ENCODE measurements at places on chromosomes 7 and 10.

DNA sequence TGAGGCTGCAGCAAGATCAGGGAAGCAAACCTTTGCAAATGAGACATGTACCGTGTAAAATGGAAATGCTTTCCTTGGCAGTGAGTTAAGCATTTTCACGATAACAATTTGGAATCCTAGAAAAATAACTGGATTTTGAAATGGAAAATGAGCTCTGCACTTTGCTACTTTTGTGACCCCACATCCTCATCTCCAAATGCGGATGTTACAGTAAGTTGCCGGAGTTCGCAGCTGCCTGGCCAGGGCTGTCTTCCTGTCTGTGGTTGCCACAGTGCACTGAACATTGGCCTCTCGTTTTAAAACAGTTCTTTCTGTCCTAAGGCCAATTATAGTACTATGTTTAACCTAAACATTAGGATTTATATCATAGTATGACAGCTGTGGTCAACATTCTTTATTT, 136.2 kb upstream of the FZD8 start:
- no peak for DNase-seq

- no peak for DNase-seq
Measured at GRCh38 chr10:94858005-94858404, 80.5 kb upstream of the CYP2C9 start.

GRCh38 chr7:150629347-150629746, 2.8 kb downstream of the GIMAP6 start:
- no peak for DNase-seq

DNA sequence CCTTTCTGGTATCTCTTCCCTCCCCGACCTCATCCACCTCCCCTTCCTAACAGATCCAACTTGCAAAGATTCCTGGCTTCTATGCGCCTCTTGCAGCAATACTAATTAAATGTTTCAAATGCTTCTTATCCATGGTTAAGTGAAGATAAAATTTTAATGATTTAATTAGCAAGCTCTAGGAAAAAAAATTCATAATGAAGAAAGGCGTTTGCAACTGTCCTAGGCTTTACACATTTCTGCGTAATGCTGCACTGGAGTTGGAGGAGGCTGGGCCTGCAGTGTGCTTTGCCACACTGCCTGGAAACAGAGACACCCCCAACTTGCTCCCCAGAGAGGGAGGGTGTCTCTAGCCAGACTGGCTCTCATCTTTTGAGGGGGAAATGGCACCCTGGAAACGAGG, 123.9 kb upstream of the CARD11 start:
- DNase-seq: no peak

GRCh38 chr10:82228701-82229100, 353.7 kb downstream of the NRG3 start:
- no peak for DNase-seq

GRCh38 chr10:19169041-19169440, 120.4 kb downstream of the MALRD1 start:
- DNase-seq: no peak
